T1000 (cell line): ENCODE measurements at places on chromosomes 4 and X.
A peak's percentile ranks its signal among the peaks of the same experiment; 100 is the strongest.

- DNase-seq = no peak
These were observed 103.6 kb downstream of the PRKX start for GRCh38 chrX:3609810-3610209.

DNA sequence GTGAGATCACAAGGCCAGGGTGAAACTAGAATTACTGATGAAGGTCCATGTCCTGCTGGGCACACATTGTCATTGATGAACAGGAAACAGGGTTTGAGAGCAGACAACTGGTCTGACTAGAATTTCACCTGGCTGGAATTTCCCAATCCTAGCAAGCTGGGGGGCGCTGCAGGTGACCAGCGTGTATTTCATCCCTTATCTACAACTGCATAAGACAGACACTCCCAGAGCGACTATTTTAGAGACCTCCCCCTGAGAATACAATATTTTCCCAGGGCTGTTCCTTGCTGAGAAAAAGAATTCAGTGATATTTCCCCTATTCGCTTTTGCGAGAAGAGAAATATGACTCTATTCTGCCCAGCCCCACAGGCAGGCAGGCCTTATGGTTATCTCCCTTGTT, 432.6 kb upstream of the GALNT7 start:
- DNase-seq = no peak

DNA sequence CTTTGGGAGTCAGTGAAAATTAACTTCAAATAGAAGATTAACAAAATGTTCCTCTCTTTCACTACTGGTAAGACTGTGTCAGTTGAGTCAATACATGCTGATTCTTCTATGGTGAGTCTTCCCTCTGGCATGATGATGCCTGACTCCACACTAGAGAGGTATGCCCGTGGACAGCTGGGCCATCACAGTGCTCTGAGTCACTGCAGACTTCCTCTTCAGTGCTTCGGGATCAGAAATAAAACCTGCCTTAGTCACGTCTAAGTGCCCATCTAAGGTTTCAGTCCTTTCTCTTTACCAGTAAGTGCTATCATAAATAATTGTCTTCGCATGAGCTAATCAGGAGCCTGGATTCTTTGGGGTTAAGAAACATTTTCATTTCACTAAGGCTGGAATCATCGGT, 1.6 kb upstream of the ASB5 start:
- peak; percentile 63 for DNase-seq

DNA sequence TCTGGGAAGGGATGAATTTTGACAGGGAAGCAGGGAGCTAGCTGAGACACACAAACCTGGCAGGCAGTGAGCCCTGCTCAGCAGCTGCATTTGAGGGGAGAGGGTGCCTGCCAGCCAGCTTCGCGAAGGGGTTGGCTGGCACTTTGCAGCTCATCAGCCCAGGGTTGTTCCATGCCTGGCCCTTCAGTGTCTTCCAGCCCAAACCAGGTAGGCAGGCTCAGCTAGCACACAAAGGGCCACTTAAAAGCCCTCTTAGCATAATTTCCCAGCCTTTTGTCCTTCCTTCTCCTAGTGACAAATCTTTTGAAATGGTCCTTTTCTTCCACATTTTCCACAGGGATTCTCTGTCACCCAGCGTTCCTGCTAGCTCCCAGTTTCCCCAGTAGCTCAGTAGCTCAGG, 4.3 kb upstream of the FRMPD3 start:
- DNase-seq = no peak

DNA sequence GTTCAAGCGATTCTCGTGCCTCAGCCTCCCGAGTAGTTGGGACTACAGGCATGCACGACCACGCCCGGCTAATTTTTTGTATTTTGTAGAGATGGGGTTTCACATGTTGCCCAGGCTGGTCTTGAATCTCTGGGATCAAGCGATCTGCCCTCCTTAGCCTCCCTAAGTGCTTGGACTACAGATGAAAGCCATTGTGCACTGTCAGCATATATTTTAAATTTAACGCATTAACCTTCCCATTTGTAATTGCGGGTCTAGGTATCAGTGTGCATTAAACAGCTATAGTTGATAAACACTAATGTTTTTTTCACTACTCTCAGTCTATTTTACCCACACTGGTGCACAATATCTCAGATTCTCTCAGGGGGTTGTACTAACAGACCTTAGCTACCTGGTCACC, 1930.8 kb downstream of the C4orf33 start:
- no peak for DNase-seq

DNA sequence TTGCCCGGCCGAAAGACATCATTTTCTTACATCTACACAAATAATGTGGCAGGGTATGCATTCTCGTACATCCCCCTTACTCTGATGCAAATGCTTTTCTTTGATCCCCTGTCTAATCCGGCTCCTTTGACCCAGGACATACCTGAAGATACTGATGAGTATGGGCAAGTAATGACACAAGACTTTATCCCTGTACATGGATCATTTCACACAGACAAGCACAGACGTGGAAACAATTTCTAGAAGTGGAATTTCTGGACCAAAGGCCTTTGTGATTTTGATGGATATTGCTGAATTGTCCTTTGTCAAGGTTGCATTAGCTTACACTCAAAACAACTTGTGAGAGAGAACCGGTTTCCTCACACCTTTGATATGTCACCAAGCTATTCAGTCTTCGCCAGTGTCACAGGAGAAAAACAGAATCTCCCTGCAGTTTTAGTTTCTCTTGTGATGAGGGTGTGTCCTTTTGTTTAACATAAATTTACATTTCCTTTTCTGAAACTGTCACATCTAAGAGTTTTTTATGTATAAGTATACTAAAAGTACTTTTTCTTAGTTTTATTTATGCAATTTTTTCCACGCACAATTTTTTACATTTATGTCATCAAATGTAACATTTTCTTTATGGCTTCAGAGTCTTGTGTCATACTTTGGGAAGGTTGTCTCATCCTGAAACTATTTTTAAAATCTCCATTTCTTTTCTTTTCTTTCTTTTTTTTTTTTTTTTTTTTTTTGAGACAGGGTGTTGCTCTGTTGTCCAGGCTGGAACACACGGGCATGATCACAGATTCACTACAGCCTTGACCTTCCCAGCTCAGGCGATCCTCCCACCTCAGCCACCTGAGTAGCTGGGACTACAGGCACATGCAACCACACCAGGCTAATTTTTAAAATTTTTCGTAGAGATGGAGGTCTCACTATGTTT, 25.2 kb downstream of the RWDD4 start:
- no peak for DNase-seq

GRCh38 chrX:2523911-2524310, 23.1 kb upstream of the DHRSX start:
- no peak for DNase-seq

GRCh38 chr4:164138521-164138920, 615.4 kb upstream of the SMIM31 start:
- no peak for DNase-seq

DNA sequence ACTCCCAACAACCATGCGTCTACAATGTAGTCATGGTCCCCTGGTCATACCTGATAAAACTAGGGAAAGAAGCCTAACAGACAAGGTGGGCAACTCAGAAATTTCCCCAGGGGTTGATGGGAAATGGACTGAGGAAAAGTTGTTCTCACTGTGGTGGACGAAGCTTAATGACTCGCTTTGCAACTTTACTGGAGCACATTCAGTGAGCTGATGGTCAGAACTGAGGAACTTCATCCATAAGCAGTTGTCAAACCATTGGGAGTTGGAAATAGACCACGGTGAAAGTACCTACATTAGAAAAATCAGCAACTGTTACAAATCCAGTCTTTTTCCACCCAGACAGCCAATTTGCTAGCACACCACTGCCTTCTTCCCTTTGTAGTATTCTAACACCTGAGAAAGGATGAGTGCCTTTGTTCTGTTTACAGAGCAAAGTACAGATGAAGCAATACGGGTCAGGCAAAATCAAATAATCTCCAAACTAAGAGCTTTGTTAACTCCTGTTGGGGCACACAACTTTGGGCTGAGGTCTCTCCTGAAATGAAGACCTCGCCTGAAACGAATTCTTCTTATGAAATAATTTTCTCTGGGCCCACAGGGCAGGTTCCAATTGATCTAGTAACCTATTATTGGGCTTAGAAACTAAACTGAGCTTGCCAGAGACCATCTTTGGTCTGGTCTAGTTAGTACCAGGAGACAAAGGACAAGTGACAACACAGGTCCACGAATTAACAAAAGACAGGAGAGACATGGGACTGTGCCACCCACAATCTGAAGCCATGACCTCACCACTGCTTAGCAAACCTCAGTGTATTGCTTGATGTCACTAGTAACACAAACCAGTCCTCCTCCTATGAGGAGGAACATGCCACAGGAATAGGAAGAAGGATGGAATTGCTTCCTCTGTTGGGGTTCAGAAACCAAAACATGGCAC, 58.9 kb upstream of the NFKB1 start:
- DNase-seq = no peak

DNA sequence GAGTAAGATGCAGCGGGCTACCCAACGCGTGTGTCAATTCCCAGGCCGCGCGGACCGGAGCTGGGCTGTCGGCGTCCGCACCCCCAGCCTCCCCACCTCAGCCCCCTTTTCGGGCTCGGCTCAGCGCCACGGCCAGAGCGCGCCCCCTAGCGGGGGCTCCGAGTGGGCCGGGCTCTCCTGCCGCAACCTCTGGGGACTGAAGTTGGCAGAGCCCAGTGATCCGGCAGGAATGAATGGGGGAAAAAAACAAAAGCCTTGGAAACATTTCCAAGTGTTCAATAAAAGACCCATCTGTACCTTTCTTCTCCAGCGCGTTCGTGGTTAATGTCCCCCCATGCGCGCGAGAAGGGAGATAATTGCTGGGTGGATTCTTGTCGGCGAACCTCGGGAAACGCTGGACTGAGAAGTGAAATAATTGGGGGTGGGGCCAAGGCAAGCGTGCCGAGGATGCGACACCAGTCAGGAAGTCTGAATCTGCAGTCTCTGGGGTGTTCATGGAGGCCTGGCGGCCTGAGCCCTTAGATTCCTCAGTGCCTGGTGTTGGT, 5.2 kb upstream of the ARX start:
- no peak for DNase-seq

DNA sequence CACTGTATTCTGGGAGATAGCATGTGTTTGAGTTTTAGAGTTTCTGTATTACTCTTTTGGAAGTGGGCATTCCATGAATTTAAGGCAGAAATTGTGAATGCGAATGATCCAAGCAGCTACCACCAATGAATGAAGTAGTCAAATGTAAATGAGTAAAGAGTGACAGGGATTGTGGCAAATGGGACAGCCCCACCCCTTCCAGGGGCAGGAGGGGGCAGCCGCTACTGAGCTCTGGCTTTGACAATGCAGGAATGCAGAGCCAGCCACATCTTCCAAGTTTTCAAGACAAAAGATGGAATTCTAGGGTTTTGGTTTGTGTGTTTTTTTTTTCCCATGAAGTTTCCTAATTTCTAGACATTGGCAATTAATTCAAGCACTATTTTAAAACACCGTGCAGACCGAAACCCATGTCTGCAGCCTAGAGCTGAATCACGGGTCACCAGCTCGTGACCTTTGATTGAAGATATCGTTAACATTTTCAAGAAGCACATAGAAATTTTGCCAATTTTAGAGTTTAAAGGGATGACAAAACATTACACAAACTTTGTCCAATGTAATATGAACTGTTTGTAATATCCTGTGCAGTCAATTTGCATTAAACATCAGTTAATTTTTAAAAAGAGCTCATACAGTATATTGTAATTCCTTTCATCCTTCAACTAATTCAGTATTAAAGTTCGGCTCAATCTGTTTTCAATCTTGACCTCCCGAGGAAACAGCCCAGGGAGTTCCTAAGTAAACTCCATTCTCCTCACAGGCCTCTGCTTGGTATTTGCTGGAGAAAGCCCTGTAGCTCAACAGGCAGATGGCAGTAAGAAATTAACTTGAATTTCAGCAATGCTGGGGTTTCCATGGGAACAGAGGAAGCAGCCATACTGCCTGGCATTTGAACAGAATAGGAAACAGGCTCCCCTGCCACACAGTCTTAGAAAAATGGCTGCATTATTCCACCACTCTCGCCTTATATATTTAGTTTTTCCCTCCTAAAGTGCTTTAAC, 83.4 kb downstream of the UCHL1 start:
- peak; percentile 34 for DNase-seq

GRCh38 chr4:25896776-25897539, 17.1 kb upstream of the SMIM20 start:
- DNase-seq = no peak

- DNase-seq = no peak
These were observed 1640.7 kb downstream of the C4orf33 start for GRCh38 chr4:130736436-130737185.

DNA sequence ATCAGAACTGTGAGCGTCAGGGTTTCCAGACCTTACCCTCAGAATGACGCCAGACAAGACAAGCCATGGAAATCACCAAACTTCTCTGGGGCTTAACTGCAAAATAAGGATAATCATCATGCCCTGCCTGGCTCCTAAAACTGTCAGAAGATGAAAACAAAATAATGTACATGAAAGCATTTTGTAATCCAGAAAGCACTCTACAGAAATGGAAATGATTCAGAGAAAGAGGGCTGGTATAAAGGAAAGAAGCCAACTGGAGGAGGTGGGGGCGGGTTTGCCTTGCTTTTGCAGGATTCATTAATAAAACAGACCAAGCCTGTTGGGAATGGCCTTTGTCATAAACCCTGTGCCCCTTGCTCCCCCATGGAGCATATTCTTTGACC, 47.3 kb downstream of the SEPSECS start:
- DNase-seq = no peak

DNA sequence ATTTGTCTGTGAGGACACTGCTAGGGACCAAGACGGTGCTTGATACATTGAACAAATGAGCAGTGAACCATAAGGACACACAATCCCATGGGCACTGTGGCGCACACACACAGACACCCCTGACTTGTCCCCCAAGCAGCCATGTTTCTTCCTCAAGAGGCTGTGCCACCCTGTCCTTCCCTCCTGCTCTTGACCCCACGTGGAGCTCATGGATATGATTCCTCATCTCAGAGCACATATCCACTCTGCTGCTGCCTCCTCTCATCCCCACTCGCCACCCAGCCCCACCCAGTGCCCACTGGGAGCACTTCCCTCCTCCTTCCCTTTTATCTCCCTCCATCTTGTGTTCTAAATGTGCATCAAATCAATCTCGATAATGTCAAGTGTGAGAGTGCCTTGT, 102.4 kb downstream of the PARM1 start:
- DNase-seq = no peak

GRCh38 chrX:107168257-107168656, 38.0 kb downstream of the NUP62CL start:
- no peak for DNase-seq

DNA sequence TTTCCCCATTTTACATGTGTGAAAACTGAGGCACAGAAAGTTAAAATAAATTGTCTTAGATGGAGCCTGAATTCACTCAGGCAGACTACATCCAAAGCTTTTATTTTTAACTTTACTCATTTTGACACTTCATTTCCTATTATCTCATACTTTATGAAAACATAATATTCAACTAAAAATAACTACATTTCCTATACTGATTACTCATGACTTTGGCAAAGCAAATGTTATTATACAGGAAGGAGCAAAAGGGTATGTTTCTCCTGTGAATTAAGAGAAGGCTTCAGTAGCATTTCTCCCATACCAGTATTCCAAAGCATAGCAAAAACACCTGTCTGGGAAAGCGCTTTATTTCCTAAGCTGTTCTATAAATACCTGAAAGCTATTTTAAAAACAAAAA, 178.6 kb downstream of the ADAMTS3 start:
- DNase-seq = no peak
